ENCODE measurements at places on chromosomes 11 and 22.

DNA sequence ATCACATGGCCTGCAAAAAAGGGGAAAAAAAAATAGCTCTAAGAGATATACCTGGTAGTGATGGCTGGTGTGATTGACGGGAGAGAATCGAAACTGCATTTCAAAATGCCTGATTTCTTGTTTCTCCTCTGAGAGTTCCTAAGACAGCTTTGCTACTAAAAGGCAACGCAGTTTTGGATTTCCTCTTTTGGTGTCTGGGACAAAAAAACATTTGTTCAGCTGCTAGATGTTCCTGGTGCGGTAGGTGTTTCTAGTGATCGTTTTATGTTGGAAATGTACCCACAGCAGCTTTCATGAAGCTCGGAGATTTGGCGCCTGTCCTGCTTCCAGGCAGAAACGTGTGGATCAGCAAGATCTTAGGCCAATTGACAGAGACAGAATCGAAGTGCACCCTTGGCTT is 18.1 kb downstream of the P2RX3 start:
- DNase-seq: no peak

- DNase-seq: no peak
Observed at GRCh38 chr11:46018651-46019050, 96.2 kb downstream of the LARGE2 start.

GRCh38 chr22:40040927-40041326 is 46.2 kb downstream of the FAM83F start:
- no peak for DNase-seq

DNA sequence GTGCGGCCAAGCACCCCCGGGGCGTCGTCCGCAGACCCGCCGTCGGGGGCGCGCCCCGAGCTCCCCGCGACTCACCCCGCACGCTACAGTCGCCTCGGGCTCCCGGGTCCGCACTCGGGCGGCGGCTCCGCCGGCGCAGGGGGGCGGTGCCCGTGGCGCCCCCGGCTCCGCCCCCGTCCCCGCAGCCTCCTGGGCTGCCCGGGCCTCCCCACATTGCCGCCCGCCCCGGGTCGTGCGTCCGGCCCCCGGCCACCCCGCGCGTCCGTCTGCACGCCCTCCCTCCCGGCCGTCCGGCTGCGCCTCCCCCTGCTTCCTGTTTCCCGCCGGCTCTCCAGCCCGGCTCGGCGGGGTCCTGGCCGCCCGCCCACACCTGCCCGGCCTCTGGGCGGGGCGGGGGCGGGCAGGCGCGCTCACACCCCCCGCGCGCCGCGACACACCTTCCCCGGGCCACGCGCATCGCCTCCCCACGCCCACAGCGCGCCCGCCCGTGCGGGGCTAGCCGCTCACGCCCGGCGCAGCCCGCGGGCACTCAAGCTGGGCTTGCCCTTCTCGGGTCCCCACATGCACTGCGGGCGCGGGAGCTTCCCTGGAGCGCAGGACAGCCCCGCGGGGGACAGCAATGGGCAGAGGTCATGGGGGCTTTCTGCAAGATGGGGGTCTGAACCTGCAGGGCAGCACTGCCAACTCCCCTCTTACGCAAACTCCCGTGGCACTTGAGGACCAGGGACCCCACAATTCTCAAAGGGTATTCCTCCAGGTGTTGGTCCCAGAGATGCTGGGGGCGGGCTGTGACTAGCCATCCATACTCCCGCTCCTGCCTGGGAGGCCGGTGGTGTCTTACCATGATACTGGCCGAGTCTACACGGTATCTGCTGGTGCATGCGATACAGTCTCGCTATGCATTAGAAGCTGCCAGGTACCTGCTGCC is at the start of gene CARD10:
CARD10 (minus strand) TSS at position 148 of the 928 bp plus-strand sequence. CDS start 215 bp downstream, outside the sequence.
- no peak for DNase-seq

DNA sequence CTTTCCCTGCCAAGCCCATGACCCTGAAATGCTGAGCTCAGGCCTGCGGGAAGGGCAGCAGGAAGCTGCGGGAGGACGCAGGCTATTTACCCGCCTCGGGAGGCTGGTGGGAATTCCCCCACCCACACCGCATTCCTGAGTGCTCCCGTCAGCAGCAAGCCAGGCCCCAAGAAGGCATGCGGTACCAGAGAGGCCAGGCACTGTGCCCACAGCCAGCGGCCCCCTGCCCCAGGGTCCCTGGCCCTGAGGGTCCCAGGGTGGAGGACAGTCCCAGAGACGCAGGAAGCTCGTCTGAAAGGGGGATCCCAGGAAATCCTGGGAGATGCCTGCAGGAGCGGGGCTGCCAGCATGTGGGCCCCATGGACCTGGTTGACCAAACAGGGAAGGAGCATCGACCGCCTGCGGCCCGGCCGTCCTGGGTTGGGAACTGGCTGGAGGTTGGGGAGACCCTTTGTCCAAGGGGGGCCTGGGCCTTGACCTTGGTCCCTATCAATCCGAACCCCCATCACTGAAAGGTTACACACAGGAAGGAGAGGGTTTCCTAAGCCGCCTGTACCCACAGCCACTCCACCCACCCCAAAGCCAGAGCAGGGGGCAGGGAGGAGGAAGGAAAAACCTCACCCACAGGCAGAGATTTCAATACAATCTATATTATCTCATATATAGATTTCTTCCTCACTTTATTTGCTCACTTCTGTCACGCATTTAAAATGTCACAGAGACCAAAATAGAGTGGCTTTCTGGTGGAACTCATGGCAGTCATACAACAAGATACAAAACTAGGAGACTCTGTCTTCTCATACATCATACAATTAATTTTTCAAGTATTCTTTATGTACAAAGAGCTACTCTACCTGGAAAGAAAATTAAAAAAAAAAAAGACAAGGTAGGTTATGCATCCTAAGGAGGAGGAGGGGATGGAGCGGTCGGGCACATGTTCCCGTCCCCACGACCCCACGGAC is 17.1 kb downstream of the MAFF start:
- peak; percentile 31 for DNase-seq

DNA sequence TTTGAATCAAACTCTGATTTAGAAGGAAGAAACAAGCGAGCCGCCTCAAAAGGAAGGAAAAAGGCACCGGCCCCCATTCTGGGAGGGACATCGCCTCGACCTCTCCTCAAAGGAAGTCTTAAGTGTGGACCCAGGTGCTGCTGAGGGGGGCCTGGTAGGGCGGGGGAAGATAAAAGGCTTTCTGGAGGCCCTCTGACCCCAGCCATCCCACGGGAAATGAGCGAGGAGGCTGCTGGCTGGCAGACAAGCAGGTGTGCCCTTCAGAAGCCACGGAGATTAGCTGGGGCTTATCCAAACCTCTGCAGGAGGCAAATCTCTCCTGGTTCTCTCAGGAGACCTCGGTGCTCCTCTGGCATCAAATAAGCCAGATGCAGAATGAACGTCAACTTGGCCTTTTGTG is 171.4 kb upstream of the BLID start:
- DNase-seq: no peak

DNA sequence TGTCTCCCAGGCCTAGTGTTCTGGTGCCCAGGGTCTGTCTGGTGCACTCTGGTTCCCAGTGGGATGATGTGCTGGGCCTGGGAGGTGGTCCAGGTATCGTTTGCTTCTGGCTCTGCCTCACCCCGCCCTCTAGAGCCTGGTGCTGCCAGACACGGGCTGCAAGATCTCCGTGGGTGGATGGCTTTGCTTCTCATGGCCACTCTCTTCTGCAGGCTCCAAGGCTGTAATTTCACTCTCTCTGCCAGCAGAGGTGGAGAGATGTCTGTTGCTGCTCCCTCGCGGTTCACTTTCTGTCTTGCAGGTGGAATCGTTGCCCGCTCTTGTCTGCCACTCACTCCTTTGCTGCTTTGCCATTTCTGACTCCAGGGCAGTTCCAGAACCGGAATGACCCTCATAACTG is 13.4 kb downstream of the NADSYN1 start:
- DNase-seq: no peak

DNA sequence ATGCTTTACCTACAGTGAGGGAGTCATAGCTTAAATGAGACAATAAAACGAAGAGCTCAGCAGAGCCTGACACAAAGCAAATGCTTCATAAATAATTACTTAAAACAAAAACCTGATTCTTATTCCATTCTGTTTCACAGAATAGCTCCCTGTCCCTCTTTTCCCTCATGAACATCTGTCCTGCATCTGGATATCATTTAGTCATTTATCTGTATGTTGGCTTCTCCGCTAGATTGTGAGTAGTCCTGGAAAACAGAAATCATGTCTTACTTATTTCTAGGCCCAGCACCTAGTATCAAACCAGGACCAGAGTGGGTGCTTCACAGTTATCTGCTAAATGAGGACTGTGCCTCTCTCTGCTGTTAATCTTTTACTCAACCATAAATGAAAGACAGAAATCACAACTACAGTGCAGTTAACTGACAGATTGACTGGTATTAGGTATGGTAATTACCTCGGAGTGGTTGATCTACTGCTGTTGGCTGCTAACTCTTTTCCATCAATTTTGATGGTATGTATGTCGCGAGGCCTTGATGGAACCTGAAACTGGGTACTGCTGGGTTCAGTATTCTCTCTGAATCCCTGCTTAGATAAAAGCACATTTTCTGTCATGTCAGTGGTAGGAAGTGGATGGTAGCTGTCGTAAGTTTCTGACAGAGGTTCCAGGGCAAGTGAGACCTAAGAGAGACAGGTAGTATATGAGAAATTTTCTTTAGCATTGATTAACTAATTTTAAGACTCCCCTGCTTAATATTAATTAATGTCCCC is 31.5 kb downstream of the C2CD3 start:
- no peak for DNase-seq

DNA sequence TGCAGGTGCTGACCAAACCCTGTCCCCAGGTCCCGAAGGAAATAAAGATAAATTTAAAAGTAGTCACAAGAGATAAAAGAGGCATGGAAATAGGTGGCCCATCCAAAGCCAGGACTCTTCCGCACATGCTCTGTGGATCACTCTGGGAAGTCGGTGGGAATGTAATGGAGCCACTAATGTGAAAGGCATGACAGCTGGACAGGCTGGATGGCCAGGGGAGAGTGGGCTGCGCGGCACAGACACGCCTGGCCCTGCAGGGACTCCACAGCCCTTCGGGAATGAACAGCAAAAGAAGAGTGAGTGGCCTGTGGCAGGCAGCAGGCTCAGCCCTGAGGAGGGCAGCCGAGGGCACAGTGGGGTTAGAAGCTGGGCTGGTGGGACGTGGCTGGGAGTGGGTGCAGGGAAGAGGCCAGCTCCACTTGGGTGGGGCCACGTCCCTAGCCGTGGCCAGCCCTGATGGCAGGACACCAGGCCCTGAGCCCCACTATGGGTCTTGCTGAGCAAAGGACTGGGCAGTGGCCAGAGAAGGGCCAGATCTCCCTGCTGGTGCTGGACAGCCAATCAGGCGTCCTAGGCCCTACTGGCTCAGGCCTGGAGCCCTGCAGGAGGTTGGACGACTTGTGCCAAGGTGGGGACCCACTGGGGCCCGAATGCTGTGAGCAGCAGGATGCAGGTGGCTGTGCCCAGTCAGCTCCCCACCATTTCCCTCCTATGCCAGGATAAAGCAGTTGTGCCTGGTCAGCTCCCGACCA is 31.3 kb upstream of the GNB1L start:
- DNase-seq: no peak

DNA sequence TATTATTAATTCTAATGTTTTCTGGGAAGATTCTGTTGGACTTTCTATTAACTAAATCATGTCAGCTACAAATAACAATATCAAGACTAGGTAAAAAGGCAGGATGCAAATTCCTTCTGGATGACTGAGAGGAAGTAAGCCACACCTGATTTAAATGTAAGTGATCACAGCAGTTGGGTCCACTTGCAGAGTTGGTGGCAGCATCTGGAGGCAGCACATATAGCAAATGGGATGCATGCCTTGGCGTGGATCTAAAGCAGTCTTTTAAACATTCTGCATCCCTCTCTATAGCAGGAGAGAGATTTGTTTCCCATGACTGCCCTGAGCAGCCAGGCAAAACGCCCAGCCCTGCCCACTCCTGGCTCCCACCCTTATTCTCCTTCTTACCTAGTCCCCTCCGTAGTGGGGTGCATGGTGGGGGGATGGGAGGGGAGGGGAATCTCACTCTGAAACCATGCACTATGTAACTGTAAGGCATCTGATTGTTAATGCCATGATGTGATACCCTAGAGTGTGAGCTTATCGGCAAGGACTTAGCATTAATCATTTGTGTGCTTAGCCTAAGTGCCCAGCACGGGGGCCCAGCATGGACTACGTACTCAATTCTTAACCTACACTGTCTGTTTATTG is 130.3 kb downstream of the EFCAB6 start:
- no peak for DNase-seq

- DNase-seq: no peak
Observed at GRCh38 chr22:32079130-32080089, 36.3 kb downstream of the SLC5A1 start.

DNA sequence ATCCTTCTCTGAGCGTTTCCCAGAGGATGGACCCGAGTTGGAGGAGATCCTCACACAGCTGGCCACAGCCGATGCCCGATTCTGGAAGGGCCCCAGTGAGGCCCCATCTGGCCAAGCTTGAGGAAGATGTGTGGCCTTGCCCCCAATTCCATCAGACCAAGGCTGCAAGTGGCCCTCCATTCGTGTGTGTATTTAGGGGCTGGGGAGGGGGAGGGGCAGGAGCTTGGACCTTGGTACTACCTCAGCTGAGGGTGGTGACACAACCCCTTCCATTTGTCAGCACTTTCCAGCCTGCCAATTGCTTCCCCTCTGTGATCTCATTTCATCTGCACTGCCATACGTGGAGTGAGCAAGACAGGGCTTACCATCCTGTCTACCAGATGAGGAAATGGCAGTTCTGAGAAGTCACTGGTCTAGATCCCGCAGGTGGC is 1.3 kb upstream of the BBS1 start:
- DNase-seq: no peak

- no peak for DNase-seq
Observed at GRCh38 chr11:76462317-76462716, 17.5 kb downstream of the EMSY start.

DNA sequence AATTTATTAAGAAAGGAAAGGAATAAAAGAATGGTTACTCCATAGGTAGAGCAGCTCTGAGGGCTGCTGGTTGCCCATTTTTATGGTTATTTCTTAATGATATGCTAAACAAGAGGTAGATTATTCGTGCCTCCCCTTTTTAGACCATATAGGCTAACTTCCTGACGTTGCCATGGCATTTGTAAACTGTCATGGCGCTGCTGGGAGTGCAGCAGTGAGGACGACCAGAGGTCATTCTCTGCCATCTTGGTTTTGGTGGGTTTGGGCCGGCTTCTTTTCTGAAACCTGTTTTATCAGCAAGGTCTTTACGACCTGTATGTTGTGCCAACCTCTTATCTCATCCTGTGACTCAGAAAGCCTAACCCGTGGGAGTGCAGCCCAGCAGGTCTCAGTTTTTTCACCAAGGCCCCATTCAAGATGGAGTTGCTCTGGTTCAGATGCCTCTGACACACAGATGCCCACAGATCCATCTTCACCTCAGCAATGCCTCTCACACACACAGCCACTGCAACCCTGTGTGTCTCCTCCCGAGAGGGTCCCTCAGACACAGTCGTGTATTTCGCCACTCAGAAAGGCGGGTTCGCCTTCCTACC is 16.4 kb upstream of the JAM3 start:
- DNase-seq: no peak

DNA sequence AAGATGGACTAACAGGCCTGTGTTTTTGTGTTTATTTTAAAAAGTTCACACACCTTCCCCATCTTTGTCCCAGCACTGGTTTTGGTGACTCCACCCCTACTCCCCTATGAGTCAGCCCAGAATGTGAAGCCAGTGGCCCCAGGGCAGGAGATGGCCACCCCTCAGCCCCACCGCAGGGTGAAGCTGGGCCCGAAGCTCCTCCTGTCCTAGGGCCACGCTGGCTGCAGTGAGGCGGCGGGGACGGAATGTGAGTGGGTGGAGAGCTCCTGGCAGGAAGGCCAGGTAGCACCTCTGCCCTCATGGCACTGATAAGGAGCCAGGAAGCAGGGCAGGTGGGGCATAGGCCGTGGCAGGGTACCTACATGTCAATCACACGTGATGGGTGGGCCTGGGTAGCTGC is 39.9 kb downstream of the SGSM3 start:
- DNase-seq: no peak

GRCh38 chr11:119673759-119674336 is 55.2 kb downstream of the NECTIN1 start:
- peak; percentile 4 for DNase-seq
